Mucosa of descending colon (tissue), 3 donors: ENCODE measurements at places on chromosomes 3 and 15. TPM values are rescaled to one million over a fixed set of nuclear protein-coding genes. Genes with fewer than 3 reads are reported as not detected.

DNA sequence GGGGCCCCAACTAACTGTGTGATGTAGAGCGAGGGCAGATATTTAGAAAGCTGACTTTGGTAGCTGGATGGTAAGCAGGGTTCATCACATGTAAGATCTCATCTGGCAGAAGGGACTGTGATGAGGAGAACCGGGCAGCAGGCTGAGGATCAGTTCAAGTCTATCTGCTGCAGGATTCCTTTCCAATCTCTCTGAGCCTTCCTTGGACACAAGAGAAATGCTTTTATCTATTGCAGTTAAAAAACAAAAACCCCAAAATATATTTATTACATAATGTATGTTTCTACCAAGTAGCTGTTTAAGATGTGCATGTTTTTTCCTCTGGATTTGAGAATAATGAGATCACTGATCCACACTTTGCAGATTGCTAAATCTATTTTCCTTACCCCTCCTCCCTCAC lies 411.5 kb downstream of the RAP2B start:
- no peak for DNase-seq

DNA sequence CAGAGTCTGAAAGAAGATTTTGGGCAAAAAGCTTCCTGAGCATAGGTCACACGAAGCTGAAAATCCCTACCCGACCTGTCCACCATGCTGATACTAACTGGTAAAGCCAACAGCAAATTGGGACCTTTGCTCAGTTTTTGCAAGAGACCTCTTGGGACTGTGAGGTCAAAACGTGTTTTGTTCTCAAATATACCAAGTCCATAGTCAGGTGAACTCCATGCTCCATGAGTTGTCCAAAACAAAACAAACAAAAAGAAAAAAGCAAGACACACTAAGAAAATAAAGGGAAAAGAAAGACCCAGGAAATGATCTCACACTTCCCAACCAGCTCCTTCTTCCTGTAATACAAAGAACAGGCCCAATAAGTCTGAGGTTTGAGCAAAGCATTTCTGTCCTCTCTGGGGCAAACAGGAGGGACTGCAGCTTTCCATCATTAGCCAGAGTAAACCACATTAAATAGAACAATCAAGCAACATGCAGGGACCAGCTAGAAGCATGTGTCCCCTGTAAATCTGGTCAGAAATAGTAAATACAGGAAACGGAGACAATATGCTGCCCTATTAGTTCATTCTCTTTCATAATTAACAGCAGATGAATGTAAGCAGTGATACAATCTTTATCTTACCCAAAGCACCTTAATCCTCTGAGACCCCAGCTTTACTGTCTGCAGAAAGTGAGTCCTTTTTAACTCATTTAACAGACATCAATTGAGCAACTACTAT lies 125.0 kb upstream of the LIPC start:
- DNase-seq: no peak

GRCh38 chr3:194281306-194281705 lies 69.8 kb downstream of the CPN2 start:
- DNase-seq: no peak

The AMIGO3 gene
- not detected for total RNA-seq

The CYP1A1 gene
- total RNA-seq: 0.13 TPM

The BCL2A1 gene
- 1.8 TPM for total RNA-seq

The GRAMD1C gene
- total RNA-seq: 19.5 TPM
